ENCODE measurements at places on chromosomes 13 and 19.

DNA sequence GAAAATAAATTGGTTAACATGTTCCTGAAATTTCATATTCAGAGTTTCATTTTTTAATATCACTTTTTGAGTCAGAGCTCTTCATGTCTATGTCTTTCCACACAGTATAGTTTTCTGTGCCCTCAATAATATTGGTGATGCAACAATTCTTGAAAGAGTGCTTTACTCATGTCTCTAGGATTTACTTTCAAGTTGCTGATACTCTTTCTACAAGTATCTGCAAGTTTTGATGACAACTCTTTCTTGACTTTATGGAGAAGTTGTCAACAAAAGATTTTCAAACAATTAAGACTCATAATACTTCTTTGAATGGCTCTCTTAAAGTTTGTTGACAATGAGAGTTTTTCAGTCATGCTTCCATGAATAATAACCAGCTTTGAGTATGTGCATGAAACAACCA lies 561.7 kb downstream of the DIAPH3 start:
- no peak for DNase-seq

GRCh38 chr13:85567909-85568308 lies 231.3 kb downstream of the SLITRK6 start:
- no peak for DNase-seq

DNA sequence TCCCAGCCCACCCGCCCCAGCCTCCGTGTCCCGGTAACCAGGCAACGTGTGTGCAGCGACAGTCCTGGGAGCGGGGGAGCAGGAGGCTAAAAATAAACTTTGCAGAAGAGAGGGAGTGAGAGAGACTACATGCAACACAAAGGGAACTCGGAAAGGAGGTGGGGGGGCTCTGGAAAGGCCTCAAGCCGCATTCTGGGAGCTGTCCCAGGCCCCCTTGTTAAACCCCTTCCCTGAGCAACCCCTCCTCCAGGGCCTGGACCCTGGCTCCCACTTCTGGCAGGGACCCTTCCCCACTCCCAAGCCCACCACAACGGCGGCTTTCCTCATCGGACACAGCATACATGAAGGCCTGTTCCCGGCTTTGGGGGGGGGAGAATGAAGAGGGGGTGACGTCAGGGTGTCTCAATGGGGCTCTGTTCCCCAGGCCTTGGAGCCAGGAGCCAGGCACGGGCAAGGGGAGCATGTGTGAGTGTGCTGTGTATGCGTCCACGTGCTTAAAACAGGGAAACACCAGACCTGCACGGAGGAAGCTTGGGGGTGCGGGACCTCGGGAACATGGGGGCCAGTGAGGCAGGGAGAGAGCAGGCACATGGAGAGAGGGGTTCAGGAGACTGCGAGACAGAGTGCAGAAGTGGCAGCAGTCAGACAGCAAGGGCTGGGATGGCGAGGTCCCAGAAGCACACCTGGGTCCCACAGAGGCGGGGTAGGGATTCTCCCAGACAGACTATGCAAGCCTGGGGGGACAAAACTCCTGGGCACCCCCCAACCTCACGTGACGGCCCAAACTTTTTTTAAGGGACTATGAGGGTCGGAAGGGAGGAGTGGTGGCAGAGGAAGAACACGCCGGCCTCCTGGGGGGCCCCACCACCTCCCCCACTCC lies 2.3 kb downstream of the ERF start:
- no peak for DNase-seq

DNA sequence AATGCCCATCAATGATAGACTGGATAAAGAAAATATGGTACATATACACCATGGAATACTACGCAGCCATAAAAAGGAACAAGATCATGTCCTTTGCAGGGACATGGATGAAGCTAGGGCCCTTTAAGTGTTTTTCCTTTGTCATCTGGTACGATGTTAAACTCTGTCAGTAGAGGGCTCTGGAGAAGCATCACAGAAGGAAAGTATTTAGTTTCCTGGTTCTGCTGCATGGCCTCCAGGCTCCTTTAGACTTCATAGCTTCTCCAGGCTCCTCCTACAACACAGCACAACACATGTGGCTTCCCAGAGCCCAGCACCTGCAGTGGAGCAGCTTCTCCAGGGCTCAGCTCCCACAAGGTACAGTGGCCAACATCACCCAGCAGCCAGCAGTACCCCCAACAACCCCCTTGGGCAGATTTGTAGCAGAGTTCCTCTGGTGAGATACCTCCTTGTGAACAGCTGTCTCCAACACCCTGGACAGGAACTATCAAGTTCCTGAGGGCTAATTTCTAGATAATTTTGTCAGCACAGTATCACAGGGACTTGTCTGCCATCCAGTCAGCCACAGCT lies 63.4 kb downstream of the KCTD12 start:
- no peak for DNase-seq

DNA sequence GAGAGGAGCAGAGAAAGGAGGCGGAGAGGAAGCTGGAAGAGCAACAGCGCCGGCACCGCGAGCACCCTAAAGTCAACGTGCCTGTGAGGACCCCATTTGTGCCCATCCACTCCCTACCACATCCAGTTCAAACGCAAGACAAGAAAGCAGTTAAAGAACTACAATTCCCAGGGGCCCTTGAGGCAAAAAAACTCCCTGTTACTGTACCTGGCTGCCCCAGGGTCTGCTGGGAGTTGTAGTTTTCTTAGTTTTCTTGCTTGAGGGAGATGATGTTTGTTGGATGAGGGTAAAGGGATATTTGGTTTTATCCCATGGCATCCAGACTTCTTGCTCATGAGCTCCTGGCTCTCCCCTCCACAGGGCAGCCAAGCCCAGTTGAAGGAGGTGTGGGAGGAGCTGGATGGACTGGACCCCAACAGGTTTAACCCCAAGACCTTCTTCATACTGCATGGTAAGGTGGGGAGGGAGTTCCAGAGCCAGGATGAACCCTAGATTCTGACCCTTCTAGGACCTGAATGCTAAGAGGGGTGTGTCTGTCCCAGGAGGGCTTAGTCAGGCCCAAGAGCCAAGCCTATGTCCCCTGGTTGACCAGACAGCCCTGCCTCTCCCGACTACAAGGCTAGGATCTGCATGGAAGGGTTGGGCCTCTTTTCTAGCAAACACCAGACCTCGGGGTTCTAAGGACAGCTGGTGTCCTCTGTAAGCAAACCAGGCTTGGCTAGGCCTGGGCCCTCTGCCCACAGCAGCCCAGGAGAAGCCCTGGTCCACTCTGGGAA lies 13.2 kb downstream of the NUCB1 start:
- no peak for DNase-seq

DNA sequence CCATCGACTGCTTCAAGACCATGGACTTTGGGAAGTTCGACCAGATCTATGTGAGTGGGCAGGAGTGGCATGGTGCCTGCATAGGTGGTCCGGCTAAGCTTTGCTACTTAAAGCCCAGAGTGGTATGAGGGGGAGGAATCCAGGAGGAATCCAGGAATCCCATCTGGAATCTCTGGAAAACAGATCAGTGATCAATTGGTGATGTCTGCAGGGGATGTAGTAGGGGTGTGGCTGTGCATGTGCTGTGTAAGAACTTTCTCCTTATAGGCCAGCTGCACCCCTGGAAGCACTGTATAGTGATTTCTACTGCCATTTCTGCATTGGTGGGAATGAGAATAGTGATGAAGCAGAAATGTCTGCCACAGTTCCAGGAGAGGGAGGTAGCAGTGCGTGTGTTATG lies 23.6 kb downstream of the PNPLA6 start:
- no peak for DNase-seq

Measured in cortex of kidney (tissue), 1 donor.